ENCODE measurements at places on chromosomes 3 and 15.
A peak's percentile ranks its signal among the peaks of the same experiment; 100 is the strongest.

GRCh38 chr3:5840056-5840455 lies 652.5 kb downstream of the EDEM1 start:
- DNase-seq, result no peak

DNA sequence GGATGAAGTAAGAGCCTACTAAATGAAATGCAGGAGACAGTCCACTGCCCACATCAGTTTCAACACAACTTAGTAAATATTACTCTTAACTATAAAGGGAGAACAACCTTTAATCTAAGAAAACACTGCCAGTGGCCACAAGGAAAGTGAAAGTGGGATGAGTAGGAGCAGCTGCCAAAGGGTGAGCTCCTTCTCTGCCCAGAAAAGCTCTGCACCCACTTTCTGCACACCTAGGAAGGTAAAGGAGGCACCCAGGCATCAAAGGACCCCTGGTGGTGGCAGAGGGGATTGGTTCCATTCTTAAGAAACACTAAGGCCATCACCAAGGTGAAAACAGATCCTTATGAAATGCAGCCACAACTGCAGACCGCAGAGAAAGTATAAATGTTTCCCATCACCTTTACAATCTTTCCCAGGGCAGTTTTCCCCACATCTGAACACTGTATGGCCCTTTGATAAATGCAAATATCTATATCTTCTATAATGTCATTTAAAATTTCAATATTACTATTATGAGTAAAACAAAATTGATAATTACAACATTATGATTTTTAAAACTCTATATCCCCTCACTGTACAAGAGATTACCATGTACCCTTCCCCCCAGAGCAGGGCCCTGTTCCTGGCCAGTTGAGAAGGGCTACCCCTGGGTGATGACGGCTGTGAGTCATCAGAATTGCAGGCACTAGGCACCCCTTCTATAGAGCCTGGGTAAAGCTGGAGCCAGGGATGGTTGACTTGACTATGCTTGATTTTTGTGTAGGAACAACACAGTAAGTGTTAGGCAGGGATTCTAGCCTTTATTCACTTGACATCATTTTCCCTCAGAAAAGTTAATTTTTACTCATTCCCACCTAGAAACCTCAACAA lies 92.0 kb downstream of the SNRK start:
- no peak for DNase-seq

DNA sequence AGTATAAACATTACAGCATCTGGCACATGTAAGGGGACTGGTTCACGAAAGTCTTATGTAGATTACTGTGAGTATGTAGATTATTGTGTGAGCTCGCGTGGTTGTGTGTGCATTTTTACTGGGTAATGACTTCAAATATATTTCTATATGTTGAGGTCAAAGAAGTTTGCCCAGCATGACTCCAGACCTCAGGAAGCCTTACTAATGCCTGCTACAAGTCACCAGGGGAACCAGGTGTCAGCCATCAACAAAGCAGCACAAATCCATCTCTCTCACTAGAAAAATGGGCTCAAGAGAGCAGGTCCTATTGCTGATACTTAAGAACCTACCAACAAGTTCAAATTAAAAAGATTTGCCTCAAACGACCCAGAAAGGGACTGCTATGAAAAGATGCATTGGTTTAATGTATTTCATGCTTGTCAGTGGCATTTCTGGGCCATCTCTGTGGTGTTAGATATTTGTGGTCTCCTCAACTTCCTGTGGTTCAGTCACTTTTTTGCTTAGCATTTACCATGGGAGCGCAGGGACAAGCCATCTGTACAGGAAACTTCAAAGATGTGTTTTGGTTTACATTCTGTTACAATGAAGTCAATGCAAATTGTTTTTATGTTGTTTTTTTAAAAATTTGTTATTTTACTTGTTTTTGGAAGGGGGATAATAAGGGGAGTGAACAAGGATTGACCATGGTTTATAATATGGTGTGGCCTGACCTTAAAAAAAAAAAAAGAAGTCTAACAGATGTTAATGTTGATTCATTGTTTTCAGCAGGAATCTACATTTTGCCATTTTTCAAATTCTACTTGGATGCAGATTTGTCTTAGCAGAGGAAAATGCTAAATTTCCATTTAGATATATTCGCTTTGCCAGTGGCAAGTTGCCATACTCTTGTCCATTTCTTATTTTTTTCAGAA lies 172.1 kb upstream of the ADAMTS9 start:
- DNase-seq, result peak; percentile 45

- no peak for DNase-seq
Observed at GRCh38 chr3:10336761-10337160, 15.8 kb upstream of the SEC13 start.

DNA sequence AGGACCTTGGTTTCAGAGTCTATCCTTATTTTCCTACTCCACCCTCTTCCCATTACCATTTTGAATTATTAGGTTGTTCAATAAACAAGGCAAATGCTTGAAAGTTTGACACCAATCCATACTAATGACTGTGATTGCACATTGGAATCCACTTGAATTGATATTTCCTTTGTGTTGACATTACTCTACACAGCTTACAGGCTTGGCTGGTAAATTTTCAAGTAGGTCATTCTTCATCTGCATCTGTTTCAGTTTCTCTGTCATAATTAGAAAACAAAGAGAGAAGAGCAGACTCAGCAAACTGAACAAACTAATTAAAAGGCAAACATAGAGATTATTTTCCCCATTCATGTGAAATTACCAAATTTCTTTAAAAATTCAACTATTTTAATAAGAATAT lies 732.9 kb upstream of the BCHE start:
- no peak for DNase-seq

DNA sequence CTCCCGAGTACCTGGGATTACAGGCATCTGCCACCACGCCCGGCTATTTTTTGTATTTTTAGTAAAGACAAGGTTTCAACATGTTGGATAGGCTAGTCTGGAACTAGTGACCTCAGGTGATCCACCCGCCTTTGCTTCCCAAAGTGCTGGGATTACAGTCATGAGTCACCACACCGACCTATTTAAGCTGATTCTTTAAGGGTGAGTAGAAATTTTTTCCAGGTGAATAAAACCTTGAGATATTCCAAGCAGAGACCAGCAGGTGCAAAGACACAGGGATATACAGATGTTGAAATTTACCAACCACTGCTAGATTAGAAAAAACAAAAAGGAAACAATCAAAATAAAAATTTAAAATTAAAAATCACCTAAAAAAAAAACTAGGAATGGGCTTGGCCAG lies 74.4 kb upstream of the CHRNB4 start:
- DNase-seq, result no peak

- no peak for DNase-seq
Observed at GRCh38 chr3:10648181-10648580, 142.8 kb upstream of the ATP2B2 start.

DNA sequence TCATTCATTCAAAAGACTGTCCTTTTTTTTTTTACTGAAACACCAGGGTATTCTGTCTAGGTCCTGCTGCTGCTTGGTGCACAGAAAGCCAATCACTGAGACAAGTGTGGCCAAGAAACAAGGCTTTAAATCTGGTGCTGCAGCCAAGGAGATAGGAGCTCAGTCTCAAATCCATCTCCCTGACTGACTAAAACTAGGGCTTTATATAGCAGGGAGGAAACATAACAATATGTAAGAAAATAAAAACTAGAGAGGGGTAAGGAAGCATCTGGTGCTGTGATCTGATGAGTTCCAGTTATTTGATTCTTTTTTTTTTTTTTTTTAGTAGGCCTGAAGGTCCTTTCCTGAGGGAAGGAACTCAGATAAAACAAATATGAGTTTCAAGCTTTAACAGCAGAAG lies 139.8 kb downstream of the ATG7 start:
- no peak for DNase-seq

GRCh38 chr15:29670998-29671981 lies 151.0 kb downstream of the TJP1 start:
- DNase-seq, result no peak

GRCh38 chr3:138038725-138039462 lies 28.9 kb downstream of the CLDN18 start:
- DNase-seq, result no peak

- no peak for DNase-seq
Observed at GRCh38 chr15:48913141-48913540, 35.2 kb downstream of the EID1 start.

DNA sequence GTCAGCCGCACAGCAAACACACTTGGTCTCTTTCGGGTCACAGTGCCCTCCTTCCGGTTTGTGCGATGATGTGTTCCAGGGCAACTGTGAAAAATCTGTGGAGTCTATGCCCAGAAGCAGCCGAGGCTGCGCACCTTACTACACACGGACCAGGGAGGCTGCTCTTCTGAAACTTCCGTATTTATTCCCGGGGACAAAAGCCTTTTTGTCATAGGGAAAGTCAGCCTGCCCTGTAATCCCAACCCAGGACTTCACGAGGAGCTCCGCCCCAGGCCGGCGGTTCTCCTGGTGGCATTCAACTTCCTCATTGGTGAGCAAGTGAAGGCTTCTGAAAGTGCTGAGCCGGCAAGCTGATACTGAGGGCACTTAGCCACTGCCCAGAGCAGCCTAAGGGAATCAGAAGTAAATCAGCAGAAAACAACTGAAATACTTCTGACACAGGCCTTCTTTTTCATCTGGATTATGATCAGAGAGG lies 126.5 kb downstream of the FMN1 start:
- no peak for DNase-seq

- no peak for DNase-seq
Observed at GRCh38 chr15:67173786-67174185, 80.7 kb downstream of the AAGAB start.

DNA sequence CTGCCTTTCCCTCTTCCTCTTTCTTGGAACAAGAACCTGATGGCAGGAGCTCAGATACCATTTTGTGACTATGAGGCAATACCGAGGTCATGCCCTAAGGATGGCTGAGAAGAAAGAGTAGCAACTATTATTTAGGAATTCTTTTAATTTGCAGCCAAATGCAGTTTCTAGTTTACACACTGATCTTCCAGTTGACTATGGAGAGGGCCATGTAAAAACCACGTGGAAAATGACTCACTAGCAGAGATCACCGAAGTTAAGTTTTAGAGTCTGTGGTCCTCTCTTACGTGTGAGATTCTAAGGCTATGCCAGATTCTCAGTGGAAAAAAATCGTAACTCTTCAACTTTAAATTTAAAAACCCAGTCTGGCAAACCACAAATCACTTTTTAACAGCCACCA lies 7.8 kb downstream of the BNC1 start:
- no peak for DNase-seq

DNA sequence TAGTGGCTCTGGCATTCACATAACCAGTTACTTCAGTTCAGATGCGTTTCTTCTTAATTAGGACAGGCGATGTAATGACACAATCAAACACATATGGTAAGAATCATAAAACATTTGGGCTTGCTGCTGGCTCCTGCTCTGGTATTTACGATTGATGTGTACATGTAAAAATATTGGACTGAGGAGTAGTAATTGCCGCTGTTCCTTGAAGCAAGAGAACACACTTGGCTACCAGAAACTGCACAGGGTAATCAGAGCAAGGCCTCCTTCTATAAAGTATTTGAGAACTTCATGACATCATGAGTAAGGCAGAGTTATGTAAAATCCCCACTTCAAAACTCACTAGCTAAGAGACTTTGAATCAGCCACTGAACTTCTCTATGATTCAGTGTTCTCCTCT lies 158.1 kb downstream of the SSR3 start:
- no peak for DNase-seq

DNA sequence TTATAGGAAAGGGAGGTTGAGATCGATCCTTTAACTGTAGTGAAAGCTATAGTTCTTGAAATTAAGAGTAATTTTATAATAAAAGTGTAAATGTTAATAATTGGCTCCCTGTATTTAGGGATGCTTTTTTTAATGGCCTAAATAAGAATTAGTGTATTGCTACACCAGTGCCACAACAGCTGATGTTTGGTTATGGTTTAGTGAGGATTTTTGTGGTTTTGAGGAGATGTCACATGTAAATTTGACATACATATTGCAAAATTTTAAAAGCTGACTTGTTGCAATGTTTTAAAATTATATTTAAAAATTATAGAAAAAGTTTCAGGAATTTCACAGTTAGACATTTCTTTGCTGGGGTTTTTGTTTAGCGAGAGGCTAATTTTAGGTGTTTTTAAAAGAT lies 3.9 kb downstream of the TSC22D2 start:
- DNase-seq, result no peak

DNA sequence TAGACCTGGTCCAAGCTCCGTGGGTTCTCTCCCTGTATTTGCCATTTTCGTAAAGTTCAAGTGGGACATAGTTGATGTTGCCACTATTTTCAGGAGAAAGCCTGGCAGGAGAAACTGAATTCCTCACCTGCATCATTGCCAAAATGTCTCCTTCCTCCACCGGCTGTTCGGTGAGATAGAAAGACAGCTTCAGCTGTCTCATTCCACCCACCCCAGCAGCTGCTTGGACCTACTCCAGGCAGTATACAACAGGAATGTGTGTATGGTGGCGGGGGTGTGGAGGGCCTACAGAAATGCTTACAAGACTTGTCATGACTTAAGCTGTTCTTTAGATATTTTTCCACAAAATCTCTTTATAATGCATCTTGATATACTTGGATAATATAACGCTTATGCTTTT lies 132.7 kb upstream of the RAP2B start:
- DNase-seq, result peak; percentile 57

Data from muscle of arm (tissue), 14 donors.